Activated CD4-positive, alpha-beta T cell treated with anti-CD3 and anti-CD28 coated beads for 36 hours (primary cell): ENCODE measurements at places on chromosomes 2 and 18.

- no peak for DNase-seq
Measured at GRCh38 chr2:158497486-158497885, 40.7 kb downstream of the PKP4 start.

GRCh38 chr2:196712867-196713266, 73.4 kb downstream of the CCDC150 start:
- no peak for DNase-seq

DNA sequence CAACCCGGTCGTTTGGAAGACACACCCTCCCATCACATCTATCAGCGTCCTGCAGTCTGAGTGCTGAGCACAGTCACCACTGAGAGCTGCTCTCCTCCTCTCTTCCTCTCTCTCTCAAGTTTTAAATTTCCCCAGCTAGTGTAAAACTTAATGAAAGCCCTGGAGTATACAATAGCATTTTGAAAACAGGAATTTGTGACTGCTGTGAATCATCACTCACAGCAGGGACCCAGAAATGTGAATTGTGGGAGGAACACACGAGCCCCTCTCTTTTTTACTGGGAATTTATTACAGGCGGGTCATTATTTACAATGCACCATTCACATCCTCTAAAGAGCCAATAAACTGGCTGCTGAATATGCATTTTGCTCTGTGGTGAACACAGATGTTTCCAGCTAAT, 185.0 kb upstream of the SMIM21 start:
- DNase-seq = no peak

DNA sequence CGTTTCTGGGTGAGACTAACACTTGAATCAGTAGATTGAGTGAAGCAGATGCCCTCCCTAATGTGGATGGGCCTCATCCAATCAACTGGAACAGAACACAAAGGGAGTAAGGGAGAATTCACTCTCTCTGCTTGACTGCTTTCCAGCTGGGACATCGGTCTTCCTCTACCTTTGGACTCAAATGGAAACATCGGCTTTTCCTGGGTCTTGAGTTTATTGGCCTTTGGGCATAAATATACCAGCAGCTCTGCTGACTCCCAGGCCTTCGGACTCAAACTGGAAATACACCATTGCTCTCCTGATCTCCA, 311.6 kb downstream of the STK39 start:
- no peak for DNase-seq

- no peak for DNase-seq
Measured at GRCh38 chr2:236169151-236169721, 1.1 kb upstream of the GBX2 start.

DNA sequence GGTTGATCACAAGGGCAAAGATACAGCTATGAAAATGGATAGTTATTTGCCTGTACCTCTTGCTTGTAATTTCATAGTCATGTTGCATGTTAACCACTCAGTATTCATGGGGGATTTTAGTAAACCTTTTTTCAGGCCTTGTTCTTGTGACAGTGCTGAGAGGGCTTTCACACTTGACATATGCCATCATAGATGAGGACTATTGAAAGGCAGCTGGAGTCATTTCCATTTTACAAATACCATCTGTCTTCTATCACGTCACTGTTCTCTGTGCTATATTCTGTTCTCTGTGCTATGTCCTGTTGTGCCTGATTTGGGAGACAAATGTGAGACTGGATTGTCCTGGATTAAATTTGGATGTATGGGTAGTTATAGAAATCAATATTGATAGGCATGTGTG, 131.7 kb downstream of the LYPD6B start:
- no peak for DNase-seq
